Right cardiac atrium (tissue), 5 donors: ENCODE measurements at places on chromosomes 1 and 21.

DNA sequence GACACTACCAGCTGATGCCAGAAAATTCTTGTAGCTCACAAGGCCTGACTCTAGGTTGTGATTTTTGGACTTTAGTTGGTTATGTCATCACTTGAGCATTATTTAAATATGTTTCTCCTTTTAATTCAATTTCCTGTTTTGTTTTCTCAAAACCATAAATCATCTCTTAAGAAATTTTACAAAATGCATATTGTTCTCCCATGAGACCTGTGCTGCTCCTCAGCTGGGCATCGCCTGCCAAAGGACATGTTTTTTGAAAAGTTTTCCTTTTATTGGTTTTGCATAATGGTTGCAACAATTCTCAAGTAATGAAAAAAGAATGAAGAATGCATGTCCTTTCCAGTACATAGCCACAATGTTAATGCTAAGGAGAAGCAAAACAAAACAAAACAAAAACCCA lies 204.7 kb upstream of the LYPLAL1 start:
- no peak for DNase-seq

- DNase-seq, result peak; percentile 62
These were observed 20.8 kb upstream of the BTG2 start for GRCh38 chr1:203284411-203285123.

GRCh38 chr1:30912913-30913652 lies 4.5 kb upstream of the SDC3 start:
- peak; percentile 83 for DNase-seq

- DNase-seq, result no peak
These were observed 3.3 kb upstream of the UTP11 start for GRCh38 chr1:38009088-38009840.

- DNase-seq, result no peak
These were observed 30.1 kb upstream of the CSF3R start for GRCh38 chr1:36512842-36513241.

GRCh38 chr1:214550013-214550856 lies 1.2 kb downstream of the PTPN14 start:
- DNase-seq, result no peak

- DNase-seq, result no peak
These were observed 1.5 kb upstream of the KCNA2 start for GRCh38 chr1:110607536-110608230.

GRCh38 chr1:112381324-112382076 lies 14.5 kb upstream of the CTTNBP2NL start:
- DNase-seq, result no peak

DNA sequence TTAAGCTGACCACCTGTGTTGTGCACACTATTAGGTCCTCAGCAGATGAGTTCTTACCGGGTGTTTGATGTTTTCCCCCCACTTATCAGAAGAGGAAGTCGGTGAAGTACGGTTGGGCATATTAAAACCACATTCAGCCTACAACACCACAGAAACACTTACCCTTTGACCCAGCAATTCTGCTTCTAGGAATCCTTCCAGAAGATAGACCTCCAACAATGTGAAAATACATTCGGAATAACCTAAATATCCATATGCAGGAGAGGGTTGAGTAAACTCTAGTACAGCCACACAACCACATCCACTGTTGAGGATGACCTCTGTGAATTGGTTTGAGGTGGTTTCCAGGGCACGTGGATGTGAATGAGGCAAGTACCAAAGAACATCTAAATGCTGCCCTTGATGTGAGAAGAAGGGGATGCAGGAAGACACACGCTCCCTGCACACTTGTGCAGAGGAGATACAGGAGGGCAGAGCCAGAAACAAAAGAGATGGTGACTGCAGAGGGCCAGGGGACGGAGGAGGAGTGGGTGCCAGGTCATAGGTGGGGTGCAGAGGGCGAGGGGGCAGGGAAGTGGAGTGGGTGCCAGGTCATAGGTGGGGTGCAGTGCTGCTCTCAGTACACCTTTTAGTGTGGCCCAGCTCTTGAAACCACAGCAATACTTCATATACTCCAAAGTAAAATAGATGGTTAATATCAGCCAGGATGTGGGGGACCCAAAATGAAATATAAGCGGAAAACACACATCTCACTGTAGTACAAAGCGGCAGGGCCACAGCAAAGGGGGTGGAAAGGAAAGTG lies 12.8 kb downstream of the ADARB1 start:
- DNase-seq, result no peak

DNA sequence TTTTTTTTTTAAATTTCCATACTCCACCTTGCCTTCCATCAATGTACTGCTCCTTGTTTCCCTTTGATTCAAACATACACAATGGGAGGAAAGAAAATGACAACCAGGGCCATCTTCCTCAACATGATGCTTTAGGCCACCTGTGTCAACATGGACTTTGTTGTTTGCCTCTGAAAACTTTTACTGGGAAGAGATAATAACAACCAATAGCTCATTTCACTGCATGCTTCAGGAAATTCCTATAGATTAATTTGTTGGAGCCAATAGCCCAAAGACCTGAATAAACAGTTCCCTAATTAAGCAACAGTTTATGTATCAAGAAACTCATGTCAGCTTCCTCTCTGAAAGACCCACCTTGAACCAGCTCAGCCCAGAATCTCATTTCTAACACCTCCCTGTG lies 3.2 kb downstream of the KRTAP15-1 start:
- DNase-seq, result no peak

- peak; percentile 63 for DNase-seq
These were observed 81.1 kb upstream of the CNTN2 start for GRCh38 chr1:204961765-204962419.

DNA sequence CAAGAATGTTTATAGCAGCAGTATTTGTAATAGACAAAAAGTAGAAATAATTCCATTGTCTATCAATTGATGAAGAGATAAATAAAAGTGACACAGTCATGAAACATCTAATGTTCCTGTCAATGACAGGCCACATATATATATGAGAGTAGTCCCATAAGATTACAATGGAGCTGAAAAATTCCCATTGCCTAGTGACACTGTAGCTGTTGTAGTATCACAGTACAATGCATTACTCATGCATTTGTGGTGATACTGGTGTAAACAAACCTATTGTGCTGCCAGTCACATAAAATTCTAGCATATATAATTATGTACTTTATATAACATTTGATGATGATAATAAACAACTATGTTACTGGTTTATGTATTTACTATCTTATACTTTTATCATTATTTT lies 141.9 kb upstream of the LYPLAL1 start:
- no peak for DNase-seq

DNA sequence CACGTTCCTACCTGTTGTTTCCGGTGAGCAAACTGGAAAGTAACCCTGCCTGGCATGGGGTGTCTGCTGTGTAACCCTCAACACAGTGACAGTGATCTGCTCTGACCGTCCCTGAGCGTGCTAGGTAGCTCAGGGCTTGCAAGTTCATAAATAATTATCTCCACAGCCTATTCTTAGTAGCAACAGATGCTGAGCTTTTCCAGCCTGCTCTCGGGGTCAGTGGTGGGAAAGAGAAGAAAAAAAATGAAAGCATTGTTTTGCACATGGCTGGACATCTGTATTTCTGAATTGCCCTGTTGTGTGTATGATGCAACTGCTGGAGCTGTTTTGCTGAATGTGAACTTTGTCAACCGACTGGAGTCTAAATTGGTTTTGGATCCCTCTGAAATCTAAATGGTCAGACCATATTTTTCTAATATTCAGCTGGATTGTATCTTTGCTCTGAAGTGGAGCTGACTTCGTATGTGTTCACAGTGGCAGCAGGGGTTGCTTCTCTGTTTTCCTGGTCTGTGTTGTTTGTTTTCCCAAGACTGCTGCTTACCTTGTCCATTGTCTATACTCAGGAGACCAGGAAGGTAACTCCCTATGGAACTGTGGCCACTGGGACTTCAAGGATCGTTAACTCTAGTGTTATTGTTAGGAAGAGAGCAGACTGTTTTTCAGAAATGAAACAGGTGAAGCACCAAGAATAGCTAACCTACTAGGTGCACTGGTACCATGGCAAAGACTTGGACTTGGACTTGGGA lies 27.0 kb downstream of the TGFB2 start:
- no peak for DNase-seq

DNA sequence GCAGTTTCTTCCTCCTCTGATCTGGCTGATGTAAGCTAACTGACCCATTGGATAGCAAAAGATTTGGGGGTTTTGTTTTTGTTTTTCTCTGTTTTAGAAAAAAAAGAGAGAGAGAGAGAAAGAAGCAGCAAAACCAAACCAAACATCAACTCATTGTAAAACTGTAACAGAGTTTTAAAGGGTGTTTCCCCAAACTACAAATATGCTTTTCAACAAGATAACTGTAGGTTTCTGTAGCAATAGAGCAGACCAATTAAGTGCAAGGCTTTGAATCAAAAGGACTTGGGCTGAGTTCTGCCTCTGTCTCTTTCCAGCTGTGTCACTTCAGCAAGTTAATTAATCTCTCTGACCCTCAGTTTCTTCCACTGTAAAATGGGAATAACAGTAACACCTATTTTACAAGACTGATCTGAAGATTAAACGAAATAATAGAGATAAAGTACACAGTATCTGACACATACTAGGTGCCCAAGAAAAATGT lies 44.5 kb downstream of the RRAGC start:
- DNase-seq, result no peak

- no peak for DNase-seq
These were observed 159.5 kb upstream of the KCTD3 start for GRCh38 chr1:215407575-215407974.

DNA sequence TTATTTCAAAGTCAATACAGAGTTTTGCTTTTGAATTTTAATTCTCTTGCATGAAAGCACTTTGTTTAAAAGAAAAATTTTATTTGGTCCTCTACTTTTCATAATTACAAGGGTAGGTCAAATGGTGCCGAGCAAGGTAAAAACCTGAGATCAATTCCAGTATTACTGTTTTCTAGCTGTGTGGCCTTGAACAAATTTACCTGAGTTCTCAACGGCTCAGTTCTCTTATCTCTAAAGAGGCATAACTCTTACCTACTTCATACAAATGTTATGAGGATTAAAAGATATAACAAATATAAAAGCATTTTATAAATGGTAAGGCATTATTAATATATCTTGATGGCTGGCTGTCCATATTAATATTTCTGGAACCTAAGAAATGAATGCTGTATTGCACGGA lies 42.5 kb downstream of the USP24 start:
- no peak for DNase-seq

DNA sequence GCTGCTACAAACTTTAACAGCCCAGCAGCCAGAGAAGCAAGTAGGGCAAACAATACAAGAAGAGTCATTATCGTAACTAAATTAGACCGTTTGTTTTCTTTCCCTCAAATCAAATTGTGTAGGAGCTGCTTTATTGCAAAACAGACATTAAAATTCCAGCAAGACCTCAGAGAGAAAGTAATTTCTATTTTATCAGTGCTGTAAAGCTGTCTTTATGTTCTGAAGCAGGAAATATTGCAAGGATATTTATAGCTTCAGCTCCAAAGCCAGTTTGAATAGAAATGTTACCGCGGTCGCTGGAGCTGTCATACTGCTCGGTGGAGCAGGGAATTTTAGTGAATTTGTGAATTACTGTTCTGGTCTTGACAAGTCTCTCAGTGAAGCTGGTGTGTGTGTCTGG lies 503.8 kb upstream of the PLXNA2 start:
- no peak for DNase-seq

DNA sequence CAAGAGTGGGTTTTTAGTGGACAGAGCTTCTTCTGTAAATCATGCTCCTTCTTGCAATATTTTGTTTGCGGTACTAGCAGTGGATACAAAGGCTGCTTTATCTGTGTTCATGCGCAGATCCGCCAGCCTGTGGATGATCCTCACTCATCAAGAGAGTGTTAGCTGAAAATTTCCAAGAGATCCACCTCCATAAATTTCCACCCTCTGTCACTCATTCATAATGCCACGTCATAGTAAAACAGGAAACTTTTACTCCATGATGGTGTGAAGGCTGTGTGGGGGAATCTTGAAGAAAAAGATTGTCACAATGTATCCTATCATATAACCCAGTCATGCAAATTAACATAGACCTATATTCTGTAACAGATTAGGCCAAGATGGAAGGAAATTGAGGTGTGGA lies 4.4 kb upstream of the MAPKAPK2 start:
- no peak for DNase-seq

GRCh38 chr21:28604946-28605537 lies 387.6 kb downstream of the LTN1 start:
- no peak for DNase-seq

DNA sequence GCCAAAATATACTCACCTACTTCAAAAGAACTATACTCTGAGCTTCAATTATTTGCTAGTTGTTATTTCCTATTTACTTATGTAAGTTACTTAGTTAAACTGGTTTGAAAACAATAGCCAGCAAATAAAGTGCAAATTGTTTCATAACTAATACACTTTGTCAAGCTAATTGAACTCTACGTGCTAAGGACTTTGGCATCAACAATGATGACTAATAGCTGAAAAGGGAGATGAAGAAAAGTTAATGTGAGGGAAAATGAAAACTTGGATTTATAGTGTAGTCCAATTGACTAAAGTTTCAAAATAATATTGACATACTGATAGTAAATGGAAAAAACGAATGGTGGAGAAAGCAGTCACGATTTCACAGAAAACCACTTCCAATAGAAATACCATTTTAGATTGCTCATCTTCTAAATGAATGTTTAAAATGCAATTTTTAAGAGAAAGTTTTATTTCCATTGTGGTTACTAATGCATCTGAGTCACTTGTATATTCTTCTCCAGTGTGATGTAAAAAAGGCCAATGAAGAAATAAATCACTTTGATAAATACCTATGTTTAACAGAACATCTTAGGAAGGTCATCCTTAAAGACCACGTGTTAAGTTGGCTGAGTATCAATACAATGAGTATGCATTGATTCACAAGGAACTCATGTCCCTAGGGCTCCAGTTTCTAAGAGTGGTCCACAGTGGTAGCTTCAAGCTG lies 455.2 kb downstream of the LTN1 start:
- DNase-seq, result no peak

DNA sequence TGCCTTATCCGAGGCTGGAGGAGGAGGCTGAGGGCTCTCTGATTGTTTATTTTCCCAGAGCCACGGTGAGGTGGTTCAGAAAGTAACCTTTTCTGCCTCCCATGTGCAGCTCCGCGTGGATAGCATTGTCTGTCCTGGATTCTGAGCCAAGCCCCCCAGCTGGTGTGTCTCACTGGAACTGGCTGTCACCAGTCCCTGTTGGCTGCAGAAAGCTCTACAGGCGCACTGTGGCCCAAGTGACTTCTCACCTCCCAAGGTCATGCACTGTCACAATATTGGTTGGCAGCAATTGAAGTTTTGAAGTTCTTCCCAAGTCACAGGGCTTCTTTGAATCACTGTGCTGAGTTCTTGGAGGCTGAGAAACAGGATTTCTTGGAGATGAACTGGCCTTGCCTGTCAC lies 8.2 kb downstream of the BMP8A start:
- DNase-seq, result peak; percentile 81

DNA sequence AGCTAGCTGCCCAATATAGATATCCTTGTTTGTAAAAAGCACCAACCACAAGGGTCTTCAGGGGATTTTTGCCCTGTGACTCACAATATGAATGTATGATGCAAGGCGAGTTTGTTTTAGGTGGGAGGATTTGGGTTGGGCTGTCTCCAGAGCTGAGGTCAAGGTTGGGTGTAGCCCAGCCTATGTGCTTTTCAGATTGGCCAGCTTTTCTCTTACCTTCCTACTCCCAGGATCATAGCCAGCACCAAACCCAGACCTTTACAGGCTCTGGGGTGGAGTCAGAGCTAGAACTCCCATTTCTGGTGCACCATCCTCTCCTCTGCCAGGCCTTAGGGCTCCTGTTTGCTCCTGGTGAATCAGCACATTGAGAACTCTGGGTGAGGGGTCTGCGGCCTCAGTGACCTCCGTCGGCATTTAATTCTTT lies 55.6 kb upstream of the GCLM start:
- DNase-seq, result peak; percentile 31
